ENCODE measurements at places on chromosomes 1 and 21.

- DNase-seq = no peak
Measured at GRCh38 chr1:57832612-57833011, 408.8 kb upstream of the DAB1 start.

GRCh38 chr21:35530766-35531165, 481.7 kb upstream of the RUNX1 start:
- DNase-seq = no peak

DNA sequence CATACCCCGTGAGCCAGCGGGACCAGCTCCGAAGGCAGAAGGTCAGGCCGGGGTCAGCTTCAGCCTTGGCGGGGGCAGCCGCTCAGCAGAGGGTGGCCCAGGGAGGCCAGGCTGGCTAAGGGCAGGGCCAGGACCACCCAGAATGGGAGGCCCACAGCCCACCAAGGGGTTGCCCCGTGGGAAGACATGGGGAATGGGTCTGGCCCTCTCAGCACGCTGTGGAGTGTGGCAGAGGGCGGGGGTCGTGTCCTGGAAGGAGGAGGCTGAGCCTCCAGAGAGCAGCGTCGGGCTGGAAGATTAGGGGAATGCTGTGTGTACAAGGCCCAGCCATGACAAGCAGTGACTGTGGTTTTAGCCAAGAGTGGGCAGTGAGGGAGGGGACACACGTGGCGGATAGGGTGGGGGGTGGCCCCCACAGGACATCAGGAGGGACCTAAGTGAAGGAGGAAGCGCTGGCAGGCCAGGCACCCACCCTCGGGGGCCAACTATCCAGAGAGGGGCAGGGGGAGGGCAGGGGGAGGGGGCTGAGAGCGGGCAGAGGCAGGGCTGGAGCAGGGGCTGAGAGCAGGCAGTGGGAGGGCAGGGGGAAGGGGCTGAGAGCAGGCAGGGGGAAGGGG, 43.9 kb upstream of the POFUT2 start:
- no peak for DNase-seq

GRCh38 chr1:58804853-58805565, 21.2 kb upstream of the JUN start:
- no peak for DNase-seq

DNA sequence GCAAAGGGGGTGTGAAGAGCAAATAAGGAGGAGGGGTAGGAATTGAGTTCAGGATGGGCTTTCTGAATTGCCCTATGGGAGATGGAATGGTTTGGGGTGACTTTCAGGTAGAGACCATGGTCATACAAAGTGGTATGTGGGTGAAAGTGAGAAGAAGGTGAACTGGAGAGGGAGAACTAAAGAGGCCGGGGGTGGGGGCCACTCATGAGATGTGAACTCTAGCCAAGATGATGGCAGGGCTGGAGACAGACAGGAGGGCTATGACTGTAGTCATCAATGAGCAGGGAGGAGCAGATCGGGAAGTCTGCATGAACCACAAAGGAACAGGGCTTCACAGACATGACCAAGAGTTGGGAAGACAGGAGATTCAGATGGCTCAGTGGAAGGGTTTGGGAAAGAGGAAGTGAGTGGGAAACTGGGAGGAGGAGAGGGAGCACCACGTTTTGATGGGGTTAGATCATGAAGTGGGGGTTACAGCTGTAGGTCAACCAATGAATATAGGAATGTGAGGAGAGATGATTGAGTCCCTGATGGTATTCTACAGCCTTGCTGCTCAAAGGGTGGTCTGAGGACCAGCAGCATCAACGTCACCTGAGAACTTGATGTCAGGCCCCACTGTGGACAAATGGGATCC, 20.7 kb upstream of the LRRC8D start:
- DNase-seq = no peak

GRCh38 chr21:37342046-37342632, 24.4 kb upstream of the DYRK1A start:
- no peak for DNase-seq

GRCh38 chr1:45929257-45929687, 125.9 kb downstream of the MAST2 start:
- DNase-seq = no peak

DNA sequence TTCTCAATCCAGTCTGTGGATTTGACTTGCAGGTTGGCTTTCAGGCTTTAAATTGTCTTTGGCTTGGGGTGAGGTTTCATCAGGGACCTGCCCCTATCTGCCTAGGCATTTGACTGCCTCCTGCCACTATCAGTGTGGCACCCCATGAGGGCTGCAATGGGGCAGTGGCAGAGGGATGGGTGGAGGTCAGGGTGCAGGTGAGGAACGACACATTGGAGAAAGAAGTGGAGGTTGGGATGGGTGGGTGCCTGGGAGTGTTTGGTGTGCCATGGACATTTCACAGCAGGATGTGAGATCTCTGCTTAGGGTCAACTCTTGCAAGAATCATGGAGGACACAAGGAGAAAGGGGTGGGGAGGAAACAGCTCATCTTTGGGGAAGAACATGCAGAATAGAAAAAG, 625.1 kb downstream of the PTPRU start:
- DNase-seq = no peak

DNA sequence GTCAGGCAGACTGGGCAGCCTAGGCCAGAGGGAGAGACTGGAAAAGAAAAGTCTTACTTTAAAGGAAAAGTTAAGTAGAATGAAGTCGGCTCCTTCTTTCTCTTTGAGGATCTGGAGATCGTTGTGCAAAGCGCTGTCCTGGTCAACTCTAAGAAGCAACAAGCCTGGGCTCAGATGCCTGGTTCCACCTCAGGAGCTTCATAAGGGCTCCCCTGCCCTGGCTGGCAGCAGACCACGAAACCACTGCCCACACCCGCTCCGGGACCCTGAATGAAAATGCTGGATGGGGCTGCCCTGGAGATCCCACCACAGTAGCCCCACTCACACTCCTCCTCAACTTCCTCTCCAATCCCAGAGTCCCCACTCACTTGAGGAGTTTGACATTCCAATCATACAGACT, 6.4 kb downstream of the UBE2Q1 start:
- DNase-seq = no peak

GRCh38 chr1:102941366-102941947, 166.9 kb downstream of the COL11A1 start:
- no peak for DNase-seq

DNA sequence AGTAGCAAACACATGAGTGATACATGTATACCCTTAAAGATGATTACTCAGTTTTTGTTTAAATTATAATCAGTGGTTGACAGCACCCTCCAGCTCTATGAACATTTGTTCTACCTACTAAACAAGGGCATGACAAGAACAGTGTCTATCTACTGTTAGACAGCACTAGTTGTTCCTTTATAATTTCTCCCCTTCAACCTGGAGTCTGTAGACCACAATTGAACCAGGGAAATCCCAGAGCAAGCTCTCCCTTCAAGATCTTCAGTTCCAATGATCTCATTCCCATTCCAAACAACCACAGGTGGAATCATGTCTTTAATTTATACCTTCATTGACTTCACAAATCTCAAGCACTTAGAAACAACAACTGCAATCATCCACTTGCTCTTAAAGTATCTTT, 216.1 kb downstream of the HHIPL2 start:
- no peak for DNase-seq

GRCh38 chr1:230174041-230174440, 107.0 kb downstream of the GALNT2 start:
- no peak for DNase-seq
